ENCODE measurements at places on chromosomes 2 and 18.
A peak's percentile ranks its signal among the peaks of the same experiment; 100 is the strongest.

GRCh38 chr2:176643646-176644045 lies 374.4 kb downstream of the MTX2 start:
- no peak for DNase-seq

GRCh38 chr2:109604597-109604996 lies 9.2 kb downstream of the SEPTIN10 start:
- peak; percentile 47 for DNase-seq

DNA sequence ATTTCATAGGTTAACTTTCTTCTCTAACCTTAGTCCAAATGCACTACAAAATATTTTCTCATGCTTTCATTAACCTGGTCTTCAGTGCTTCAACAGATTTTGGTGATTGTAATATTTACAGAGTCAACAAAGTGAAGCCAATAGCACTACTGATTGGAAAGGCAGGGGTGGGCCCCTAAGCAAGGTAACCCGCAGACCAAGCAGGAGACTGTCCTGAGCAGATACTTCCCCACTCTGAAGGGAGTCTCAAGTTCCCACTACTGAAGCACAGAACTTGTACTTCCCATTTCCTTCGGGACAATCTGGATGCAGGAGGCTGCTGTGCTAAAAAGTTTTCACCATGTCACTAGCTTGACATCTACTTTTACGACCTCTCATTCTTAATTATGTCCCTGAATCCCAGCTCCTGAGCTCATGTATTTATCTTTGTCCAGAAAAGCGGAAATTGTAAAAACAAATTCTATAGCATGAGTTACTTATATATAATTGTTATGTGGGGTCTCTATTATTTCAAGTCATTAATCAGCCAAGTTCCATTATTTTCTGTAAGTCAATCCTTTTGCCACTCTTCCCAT lies 311.6 kb upstream of the REV1 start:
- DNase-seq, result no peak

DNA sequence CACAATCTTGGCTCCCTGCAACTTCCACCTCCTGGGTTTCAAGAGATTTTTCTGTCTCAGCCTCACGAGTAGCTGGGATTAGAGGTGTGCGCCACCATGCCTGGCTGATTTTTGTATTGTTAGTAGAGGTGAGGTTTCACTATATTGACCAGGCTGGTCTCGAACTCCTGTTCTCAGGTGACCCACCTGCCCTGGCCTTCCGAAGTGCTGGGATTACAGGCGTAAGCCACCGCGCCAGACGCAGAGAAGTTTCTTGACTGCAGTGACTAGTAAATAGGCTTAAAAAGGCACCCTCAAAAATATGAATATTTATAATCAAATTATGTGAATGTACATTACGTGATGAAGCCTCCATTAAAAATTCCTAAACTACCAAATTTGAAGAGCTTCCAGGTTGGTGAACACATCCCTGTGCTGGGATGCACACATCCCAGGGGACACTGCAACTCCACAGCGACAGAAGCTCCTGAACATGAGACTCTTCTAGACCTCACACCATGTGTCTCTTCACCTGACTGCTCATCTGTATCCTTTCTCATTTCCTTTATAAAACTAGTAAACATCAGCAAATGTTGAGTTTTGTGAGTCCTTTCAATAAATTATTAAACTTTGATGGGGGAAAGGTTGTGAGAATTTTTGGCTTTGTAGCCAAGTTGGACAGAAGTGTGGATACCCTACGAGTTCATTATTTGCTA lies 203.3 kb upstream of the SPOPL start:
- no peak for DNase-seq

DNA sequence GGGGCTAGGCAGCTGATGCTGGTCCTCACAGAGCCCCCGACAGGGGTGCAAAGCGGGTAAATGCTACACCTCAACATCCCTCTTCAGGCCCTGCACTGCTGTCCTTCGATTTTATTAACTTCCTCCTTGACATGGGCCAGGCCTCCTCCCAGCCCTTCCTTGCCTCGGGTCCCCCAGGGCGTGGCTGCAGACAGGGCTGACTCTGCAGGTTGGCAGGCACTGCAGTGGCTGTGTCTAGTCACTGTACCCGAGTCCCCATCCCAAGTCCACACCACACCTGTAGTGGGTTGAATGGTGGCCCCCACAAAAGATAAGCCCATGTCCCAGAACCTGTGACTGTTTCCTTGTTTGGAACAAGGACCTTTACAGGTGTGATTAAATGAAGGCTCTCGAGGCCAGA lies 140.2 kb downstream of the TWIST2 start:
- DNase-seq, result no peak

DNA sequence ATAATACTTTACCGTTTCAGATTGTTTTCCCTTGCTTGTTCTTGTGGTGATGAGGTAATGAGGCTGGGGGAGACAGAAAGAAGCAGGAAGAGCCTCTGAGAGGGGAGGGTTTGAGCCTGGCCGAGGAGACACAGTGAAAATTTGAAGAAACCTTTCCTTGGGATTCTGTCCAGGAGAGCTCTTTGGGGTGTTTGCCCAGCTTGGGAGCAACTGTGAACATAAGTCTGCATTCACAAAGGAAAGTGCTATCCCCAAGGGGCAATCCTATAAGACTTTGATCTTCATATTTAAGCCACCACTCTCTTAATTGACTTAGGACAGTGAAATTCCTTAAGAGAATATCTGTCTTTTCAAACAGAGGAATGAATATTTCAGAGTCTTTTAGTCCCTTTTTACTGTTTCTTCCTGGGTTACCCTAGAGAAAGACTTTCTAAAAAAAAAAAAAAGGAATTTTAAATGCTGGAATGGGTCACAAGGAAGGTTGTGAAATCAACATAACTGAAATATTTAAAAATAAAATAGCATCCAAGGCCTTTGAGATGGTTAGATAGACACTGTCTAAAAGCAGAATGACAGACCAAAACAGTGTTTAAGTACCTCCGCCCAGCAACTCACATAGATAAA lies 52.5 kb upstream of the STAM2 start:
- DNase-seq, result peak; percentile 20

DNA sequence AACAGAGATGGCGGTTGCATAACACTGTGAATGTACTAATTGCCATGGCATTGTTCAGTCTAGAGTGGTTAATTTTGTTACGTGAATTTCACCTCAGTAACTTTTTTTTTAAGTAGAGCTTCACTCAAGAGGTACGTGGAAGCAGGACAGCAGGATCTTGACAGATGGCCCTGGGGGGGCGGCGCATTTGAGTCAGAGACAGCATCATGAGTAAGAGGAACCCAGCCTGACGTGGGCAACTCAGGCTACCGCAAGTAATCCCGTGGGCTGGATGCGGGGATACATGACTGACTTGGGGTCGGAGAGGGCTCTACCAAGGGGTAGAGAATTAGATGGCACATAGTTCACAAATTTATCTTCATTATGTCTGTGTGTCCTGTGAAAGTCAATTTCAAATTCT lies 38.1 kb upstream of the DAPL1 start:
- DNase-seq, result no peak

GRCh38 chr2:99338029-99338585 lies 918 bp downstream of the EIF5B start:
- DNase-seq, result no peak

DNA sequence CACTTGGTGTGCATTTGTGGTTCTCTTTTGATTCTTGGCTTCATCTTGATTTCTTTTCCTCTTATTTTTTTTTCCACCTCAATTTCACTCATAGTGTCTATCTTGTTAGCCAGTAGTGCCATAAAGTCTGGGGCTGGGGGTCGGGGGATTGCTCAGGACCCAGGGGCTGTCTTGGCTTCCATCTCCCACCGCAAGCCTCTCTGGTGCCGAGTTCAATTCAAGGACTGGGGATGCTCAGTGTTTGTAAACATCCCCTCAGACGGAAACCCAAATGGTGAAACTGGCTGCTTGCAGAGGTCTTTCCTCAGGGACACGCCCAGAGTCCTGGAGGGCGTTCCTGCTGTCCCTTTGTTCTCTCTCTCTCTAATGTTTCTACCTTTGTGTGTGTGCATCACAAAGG lies 173.3 kb downstream of the TWIST2 start:
- DNase-seq, result no peak

DNA sequence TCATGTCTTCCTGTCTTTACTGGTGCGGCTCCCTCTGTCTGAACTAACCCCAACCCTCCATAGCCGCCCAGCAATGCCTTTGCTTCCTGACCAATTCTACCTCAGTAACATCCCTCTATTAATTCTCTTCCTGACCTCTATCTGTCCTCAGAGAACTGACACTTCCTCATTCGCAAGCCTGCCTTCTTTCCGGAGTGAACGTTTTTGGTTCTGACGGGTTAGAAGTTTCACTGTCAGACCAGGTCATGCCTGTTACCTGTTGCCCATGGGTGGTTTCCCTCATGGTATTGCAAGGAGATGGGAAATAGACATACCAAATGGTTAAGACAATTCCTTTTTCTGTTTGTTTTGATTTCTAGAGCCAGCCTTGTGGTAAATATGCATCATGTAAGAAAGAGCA lies 453.4 kb upstream of the SLC14A2 start:
- no peak for DNase-seq

DNA sequence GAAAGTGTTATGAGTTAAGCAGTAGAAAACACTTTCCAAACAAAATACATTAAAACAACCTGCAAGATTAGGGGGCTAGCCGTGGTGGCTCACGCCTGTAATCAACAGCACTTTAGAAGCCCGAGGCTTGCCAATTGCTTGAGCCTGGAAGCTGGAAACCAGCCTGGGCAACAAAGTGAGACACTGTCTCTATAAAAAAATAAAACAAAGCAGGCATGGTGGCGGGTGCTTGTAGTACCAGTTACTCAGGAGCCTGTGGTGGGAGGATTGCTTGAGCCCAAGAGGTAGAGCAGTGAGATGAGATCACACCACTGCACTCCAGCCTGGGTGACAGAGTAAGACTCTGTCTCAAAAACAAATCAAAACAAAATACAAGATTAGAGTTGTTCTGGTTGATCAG lies 208.3 kb downstream of the ERBB4 start:
- DNase-seq, result no peak

GRCh38 chr2:47868611-47869352 lies 37.5 kb downstream of the FBXO11 start:
- DNase-seq, result no peak

- peak; percentile 68 for DNase-seq
Measured at GRCh38 chr18:37435996-37436395, 129.6 kb downstream of the CELF4 start.

- DNase-seq, result no peak
Measured at GRCh38 chr2:156845806-156846558, 409.8 kb downstream of the GPD2 start.

- no peak for DNase-seq
Measured at GRCh38 chr2:75224636-75225094, 25.3 kb upstream of the TACR1 start.

DNA sequence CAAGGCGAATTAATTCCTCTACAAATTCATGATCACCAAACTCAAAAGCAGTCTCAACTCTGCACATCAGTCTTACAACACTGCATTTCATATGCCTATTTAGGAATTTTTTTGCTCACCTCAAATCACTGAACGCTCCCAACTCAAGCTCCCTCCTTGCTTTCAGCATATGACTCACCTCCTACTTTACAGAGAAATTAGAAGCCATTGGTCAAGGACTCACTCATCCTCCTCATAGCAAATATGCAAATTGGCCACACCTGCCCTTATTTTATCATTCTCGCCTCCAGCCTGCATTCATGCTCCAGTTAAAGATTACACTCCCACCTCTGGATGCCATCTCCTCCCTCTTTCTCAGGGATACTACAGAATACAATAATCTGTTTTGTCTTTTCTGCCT lies 148.8 kb downstream of the MBD2 start:
- DNase-seq, result no peak

DNA sequence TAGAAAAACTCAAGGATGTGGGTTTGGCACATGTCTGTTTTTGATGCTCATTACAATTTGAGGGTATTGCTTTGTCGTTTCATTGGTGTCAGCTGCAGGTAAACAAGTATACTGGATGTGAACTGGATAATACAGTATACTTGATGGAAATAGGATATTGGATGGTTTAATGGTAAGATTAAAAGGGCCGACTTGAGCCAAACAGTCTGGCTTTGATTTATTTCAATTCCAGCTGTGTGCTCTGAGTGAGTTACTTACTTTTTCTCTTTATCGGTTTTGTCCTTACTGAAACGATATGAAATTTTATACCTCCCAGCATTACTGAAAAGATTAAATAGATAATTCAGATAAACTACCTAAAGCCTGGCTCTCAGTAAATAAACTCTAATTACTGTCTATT lies 227.6 kb downstream of the ASXL3 start:
- DNase-seq, result no peak

GRCh38 chr2:28680657-28681056 lies 71.0 kb upstream of the PPP1CB start:
- DNase-seq, result no peak

- DNase-seq, result peak; percentile 98
Measured at GRCh38 chr2:98444436-98445176, at the start of gene INPP4A. Gene INPP4A, plus strand, starts transcription at chr2:98444858. Its CDS starts 75,191 bp downstream, at chr2:98520049.

DNA sequence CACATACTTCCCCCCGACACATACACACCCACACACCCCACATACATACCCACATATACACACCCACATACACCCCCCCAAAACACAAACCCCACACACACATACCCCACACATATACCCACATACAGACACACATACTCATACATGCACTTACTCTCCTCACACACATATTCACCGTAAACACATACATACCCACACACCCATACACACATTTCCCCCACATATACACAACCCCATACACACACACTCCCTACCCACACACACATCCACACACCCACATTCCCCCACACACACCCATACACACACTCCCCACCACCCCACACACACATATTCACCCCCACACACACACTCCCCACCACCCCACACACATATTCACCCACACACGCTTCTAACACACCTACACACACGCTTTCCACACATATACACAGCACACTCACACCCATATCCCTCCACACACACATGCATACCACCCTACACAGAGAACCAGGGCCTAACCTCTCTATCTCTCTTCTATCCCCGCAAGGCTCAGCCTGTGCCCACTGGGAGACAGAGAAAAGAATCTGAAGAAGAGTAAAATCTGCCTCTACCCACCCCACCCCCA lies 182.4 kb upstream of the ETAA1 start:
- DNase-seq, result no peak

GRCh38 chr2:222391743-222392285 lies 32.5 kb upstream of the SGPP2 start:
- no peak for DNase-seq
